ENCODE measurements at places on chromosomes 6 and 20.
A peak's percentile ranks its signal among the peaks of the same experiment; 100 is the strongest.

- no peak for DNase-seq
These were observed 475.5 kb downstream of the KIF16B start for GRCh38 chr20:16097788-16098187.

- DNase-seq, result no peak
These were observed 233.0 kb upstream of the PRND start for GRCh38 chr20:4488407-4489339.

- DNase-seq, result no peak
These were observed 84.7 kb upstream of the GCM1 start for GRCh38 chr6:53233309-53233708.

GRCh38 chr6:169807699-169808607 lies 56.5 kb downstream of the ERMARD start:
- no peak for DNase-seq

GRCh38 chr20:34876406-34877282 lies at the start of gene ACSS2:
Gene ACSS2 (plus strand): TSS chr20:34876612. CDS start chr20:34876646, 34 bp downstream.
- DNase-seq, result peak; percentile 96

- no peak for DNase-seq
These were observed 164.2 kb upstream of the TNFAIP3 start for GRCh38 chr6:137702791-137703424.

DNA sequence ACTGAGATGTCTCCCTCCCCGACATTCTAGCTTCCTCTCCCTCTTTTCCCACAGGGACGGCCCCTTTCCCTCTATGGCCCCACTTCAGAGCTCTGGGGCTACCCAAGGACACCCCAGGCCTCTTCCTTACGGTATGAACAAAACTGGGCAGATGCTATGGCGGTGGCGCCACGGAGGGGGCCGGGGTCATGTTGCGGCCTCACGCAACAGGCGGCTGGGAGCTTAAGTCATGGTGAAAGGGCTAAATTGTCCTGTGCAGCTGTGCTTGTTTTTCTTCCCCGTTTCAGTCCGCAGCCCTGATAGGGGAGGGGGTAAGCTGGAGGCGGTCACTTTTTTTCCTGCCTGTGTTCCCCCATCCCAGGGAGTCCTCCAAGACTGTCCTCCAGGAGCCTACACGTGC lies 17.6 kb upstream of the KIAA1755 start:
- no peak for DNase-seq

GRCh38 chr6:13425943-13426931 lies 61.2 kb downstream of the GFOD1 start:
- DNase-seq, result peak; percentile 34

DNA sequence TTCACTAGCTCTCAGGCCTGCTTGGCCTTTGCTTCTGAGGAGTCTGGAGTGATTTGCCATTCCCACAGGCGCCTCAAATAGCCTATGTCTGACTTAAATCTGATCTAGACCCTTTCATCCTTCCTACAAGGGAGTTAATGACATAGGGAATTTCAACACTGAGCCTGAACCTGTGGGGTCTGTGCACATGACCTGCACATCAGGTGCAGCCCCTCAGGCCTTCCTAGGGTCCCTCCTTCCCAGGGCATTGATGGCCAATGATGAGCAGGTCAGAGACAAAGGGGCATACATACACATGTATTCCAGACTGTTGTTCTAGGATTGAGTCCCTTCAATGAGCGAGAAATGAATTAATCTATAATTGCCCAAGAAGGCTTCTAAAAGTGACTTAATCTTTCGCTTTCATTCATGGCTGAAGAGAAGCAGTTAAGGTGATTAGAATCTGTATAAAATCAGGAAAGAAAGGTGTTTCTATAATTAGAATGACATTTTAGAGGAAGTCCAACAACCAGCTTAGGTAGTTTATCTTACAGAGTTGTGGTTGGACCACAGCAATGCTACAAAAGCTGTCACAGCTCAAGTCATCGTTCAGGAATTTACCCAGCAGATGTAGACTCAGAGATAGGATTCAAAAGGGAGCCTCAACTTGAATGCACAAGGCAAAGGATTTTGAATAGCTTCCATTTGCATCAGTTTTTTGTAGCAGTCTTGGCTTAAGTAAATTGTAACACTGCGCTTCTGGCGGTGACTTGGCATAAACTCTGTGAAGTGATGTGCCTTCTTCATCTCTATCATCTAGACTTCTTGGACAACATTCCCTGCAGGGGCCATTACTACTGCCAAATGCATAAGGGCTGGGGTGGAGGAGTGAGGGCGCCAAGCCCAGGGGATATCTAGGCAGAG lies 27.0 kb upstream of the TBC1D7 start:
- DNase-seq, result no peak

DNA sequence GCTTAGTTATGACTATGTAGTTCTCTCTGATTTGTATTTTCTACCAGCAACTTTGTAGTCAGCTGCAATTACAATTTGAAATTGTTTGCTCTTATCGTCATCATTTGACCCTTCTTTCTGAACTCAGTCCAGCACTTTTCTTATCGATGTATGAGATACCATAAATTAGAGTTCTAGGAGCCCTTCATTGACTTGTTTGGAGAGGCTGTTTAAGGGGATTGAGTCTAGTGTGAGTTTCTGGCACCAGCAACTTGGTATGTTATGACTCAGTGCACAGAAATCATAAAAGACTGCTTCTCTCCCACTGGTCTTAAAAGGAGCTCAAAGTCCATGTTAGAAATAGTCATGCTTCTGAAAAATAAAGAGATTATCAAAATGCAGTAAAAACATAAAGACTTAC lies 190.3 kb downstream of the TENT5A start:
- DNase-seq, result no peak

- no peak for DNase-seq
These were observed 1.5 kb upstream of the RREB1 start for GRCh38 chr6:7106215-7106751.

- DNase-seq, result no peak
These were observed 102.5 kb downstream of the PPP1R14C start for GRCh38 chr6:150245148-150245935.

GRCh38 chr6:167020206-167020605 lies 21.0 kb downstream of the CEP43 start:
- DNase-seq, result no peak

- DNase-seq, result no peak
These were observed 108.1 kb upstream of the SCP2D1 start for GRCh38 chr20:18705490-18705889.

DNA sequence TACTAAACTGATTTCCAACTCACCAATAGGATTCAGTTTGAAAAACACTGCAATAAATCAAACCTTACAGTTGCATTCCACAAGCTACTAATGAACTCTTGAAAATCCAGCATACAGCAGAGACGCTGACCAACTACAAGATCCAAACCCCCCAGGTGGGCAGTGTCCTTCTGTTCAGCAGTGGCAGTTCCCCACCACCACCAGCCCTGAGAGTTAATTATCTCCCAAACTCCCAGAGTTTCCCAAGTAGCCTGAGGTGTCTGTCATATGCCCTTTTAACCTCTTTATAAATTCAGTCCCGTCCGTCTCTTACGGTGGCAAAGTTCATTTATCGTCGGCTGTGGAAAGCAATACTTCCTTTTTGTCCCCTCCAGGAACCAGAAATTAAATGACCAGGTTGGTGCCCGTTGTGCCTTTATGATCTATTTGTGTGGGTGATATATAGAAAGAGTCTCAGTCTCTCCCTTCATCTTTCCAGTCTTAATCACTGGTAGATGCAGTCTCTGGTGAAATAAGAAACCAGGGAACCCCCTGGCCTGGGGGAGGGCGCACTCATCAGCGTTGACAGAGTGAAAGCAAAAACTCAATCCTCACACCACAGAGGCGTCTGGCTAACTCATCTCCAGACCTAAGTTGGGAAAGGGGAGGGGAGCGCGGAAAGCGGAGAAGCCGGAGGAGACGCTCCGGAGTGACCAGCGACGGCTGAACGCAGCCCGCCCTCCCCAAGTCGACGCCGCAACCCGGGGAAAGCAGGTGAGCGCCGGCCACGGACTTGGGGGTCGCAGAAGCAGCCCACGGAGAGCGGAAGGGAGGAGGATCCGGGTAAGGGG lies 717 bp downstream of the MRPL14 start:
- peak; percentile 78 for DNase-seq

DNA sequence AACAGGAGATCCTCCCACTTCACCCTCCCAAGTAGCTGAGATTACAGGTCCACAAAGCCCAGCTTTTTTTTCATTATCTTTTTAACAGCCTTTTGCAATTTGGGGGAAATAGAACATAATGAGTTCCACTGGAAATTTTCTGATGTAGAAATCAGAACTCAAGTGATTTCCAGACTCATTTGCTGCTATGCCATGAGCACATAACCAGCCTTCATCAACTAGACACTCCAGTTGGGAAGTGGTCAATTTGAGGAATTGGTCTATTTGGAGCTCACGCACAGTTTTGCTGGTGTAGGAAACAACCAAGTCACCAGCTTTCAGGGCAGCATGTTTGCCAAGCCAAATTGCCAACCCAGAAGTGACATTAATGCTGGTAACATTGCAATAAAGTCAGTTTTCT lies 86.7 kb downstream of the MAFB start:
- no peak for DNase-seq

DNA sequence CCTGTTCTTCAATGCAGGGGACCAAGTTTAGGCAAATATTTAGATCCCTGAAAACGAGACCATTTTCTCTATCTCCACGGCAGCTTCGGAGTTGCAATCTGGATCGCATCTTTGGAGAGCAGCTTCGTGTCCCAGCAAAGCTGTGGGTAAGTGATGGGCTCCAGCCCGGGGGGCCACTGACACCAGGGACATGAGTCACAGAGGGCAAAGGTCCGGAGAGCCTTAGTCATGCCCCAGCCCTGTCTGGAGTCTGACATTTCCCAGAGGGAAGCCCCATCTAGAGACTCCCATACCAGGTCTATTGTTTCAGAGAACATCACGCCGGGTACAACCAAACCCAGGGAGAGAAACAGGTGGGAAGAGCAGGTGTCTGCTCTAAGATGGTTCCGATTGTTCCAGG lies 95.9 kb downstream of the NFATC2 start:
- DNase-seq, result no peak

- no peak for DNase-seq
These were observed 39.2 kb downstream of the FAM50B start for GRCh38 chr6:3888153-3888957.

- no peak for DNase-seq
These were observed 38.9 kb upstream of the SLC4A11 start for GRCh38 chr20:3277686-3278465.

DNA sequence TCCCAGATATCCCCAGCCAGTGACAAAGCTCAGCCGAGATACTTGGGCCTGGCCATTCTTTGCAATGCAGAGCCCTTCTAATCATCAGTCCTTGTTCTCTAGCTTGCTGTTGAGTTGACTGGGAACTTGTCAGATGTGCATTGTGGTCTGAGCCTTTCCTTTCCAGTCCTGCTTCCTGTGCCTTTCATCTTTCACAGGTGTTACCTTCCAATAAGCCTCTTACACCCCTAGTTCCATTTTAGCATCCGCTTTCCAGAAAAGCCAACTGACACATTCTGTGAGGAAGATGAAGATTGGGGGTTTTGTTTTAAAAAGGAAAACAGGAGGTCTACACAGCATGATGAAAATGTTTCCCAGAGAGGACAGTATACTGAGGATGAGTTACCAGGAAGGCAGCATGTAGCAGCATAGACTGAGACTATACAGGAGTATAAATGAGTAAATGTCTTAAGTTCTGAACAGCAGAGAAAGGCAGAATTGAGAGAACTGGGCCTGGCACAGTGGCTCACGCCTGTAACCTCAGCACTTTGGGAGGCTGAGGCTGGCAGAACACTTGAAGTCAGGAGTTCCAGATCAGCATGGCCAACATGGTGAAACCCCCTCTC lies 5.6 kb upstream of the CEP85L start:
- no peak for DNase-seq

DNA sequence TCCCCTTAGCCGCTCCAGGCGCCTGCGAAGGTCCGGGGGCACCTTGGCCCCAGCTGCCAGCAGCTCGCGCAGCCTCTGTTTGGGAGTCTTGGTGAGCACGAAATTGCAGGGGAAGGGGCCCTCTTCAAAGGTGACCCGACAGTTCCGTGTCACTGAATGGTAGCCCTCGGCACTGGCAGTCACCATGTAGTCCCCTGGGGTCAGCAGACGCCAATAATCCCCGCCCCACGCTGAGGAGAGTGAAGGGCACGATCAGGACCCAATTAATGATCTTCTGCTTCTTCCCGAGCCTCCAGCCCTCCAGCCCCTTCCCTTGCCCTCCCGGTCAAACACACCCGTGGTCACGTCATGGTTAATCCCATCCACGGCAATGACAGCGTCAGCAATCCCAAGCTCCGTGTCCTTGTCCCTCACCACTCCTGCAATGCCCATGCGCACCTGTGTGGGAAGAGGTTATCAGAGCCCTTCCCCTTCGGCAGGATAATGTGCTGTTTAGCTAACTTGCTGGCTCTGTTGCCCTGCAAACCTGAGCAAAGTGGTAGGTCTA lies 6.2 kb downstream of the CPXM1 start:
- no peak for DNase-seq

DNA sequence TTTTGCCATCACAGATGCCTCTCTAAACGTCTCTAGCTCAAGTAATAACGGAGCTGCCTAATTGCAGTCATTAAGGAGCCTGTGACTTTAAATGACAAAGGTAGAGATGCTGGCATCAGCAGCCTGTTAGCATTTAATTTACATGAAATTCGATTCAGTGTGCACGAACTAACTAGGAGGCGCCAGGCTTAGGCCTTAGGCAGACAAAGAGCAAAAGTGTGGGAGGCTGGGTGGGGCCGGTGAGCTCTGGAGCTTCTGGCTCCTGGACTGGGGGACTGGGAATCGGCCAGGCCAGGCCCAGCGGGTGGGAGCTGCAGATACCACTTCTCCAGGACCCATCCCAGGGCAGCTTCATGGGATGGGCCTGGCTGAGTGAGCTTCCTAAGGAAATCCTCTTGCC lies 170.0 kb upstream of the AGPAT4 start:
- DNase-seq, result no peak

- DNase-seq, result no peak
These were observed 108.2 kb upstream of the LOC128125822 start for GRCh38 chr6:63464060-63464459.

DNA sequence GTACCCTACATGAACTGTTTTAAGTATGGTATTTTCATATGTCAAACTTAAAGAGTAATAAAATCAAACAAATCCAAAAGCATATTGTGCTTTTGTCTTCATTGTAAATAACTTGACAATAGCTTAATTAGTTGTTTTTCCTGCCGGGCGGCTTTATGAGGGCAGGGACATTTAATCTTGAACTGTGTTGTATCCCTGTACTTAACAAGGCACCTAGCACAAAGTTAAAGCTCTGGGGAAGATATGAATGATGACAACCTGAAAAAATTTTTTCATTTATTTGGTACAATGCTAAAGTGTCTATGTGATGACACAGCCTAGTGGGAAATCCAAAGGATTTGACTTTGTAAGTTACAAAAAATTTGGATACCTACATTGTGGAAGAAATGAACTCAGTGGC lies 502 bp upstream of the HACE1 start:
- no peak for DNase-seq

GRCh38 chr6:107132330-107132954 lies 17.1 kb upstream of the BEND3 start:
- DNase-seq, result no peak

- no peak for DNase-seq
These were observed 55.9 kb upstream of the LOC128125822 start for GRCh38 chr6:63516186-63516944.

DNA sequence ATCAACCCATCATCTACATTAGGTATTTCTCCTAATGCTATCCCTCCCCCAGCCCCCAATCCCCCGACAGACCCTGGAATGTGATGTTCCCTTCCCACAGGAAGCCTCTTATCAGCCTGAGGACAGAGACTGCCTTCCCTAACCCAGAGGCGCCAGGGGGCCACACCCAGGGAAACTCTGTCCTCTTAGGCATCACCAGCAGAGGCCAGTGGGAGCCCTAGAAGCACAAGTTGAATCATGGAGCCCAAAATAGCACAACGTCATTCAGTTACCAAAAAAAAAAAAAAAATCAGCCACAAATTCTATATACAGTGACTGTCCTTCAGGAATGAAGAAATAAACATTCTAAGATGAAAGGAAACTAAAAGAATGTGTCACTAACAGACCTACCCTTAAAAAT lies 625.7 kb downstream of the TFAP2A start:
- DNase-seq, result no peak

All from stimulated activated CD4-positive, alpha-beta T cell treated with anti-CD3 and anti-CD28 coated beads, Interleukin-15, amount 100 ng/mL, for 48 hours (primary cell).